H9 (cell line): ENCODE measurements at places on chromosomes 3 and 15.

DNA sequence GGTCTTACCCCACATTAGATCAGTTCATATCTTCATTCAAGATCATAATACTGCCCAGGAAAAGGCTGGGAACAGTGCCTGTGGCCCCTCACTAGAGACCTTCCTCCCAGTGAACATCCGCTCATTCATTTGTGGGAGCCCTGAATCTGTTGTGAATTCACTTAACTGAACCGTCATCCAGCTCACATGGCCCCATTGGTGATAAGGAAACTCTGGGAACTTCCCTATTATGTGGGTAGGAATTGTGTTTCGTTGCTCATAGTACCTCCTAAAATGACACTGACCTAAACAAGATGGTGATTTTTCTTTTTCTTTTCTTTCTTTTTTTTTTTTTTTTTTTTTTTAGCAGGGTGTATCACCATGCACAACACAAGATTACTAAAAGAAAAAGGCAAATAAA, 6.8 kb upstream of the MESP2 start:
- H3K4me3 ChIP-seq = no peak overlapping the region
- H3K27me3 ChIP-seq = no peaks in the 10 kb centered on the region
- no peak for DNase-seq
- no peaks in the 10 kb centered on the region for H3K4me1 ChIP-seq
- no peaks in the 10 kb centered on the region for H3K36me3 ChIP-seq

DNA sequence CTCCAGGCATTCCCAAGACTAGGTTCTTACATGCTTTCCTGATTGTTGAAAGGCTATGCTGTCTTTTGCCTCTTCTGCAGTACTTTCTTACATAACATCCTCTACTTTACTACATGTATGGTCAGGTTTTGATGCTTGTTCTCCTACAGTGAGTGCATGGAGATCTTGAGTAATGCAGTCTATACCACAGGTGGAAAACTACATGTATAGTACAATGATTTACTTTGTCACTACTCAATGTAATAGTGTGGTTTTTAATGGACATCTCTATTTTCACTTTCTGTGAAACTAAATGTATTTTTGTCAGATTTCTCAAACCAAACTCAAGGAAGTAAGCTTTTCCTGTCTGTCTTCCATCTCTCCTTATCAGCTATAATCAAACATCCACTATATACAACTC, 657.0 kb downstream of the TUSC7 start:
- DNase-seq = no peak
- no peaks in the 10 kb centered on the region for H3K27me3 ChIP-seq
- no peak overlapping the region for H3K4me3 ChIP-seq
- no peak overlapping the region for H3K27ac ChIP-seq
- H3K4me1 ChIP-seq = no peaks in the 10 kb centered on the region
- H3K36me3 ChIP-seq = peaks cover 12% of the 10 kb centered on the region; the same call in 1 of the 3 replicates

DNA sequence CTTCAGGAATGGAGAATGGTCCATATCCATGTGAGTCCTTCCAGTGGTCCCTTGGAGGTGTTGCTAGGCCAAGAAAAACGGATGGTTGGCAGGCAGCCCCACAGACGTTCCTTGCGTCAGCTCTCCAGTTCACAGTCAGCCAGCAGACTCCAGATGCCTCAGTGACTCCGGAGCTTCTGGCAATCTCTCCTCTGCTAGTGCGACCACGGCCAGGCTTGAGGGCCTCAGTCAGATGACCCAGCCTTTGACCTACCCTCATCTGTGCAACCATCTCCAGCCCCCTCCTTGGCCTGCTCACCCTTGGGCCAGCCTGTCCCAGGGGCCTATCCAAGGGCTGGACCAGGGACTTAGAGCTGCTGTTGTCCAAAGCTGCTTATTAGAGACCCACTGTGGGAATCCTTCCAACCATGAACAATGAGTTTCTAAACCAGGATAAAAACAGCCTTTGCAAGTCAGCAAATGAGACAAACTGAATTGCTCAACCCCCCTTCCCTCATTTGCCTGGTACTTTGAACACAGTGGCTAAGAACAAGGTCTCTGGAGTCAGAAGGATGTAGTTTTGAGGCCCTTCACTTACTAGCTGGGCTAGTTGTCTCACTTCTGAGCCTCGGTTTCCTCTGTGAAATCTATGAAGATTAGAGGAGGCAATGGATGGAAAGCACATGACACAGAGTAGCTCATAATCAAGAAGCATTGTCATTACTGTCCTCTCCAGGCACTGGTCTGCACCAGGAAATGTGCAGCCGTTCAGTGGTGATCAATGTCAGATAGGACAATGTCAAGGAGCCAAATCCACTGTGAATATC, 44.8 kb downstream of the ANP32A start:
- no peak overlapping the region for H3K4me3 ChIP-seq
- no peaks in the 10 kb centered on the region; the same call in 1 of the 2 replicates for H3K27me3 ChIP-seq
- peaks cover 18% of the 10 kb centered on the region; the same call in 2 of the 3 replicates for H3K36me3 ChIP-seq
- H3K4me1 ChIP-seq = no peaks in the 10 kb centered on the region
- H3K27ac ChIP-seq = no peak overlapping the region

DNA sequence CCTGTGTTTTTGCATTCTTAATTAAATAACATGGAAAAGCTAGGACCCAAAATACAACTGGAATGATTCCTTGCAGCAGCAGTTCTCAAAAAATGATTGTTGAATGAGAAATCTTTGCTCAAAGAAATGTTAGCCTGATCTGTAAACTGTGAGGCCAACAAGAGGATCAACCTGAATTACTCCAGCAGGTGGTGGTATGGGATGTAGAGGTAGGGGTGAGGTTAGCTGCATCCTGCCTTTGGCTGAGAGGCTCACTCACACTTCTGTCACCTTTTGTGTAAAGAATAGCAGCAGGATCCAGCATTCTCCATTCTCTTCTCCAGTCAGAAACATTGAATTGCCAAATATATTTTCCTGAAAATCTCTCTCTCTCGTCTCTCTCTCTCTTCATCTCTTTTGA, 26.5 kb upstream of the FAM98B start:
- no peaks in the 10 kb centered on the region for H3K4me1 ChIP-seq
- H3K27me3 ChIP-seq = no peaks in the 10 kb centered on the region
- H3K27ac ChIP-seq = no peak overlapping the region
- no peak overlapping the region for H3K4me3 ChIP-seq
- DNase-seq = no peak

DNA sequence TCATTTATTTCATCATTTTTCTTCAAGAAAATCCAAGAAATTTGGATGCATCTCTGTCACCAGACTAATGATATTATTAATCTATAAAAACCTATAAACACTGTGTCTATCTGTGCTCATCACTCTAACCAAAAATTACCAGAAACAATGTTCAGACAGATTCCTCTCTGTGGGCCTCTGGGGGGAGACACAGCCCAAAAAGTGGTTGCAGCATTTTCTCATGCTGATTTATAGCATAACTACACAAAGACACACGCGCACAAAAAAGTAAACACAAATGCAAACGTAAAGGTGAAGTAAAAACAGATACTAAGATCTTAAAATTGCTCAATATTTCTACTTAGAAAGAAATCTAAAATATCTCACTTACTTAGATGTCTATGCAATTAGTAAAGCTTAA, 976.0 kb downstream of the GBE1 start:
- no peak overlapping the region for H3K4me3 ChIP-seq
- no peak overlapping the region for H3K27ac ChIP-seq
- no peaks in the 10 kb centered on the region for H3K36me3 ChIP-seq
- no peaks in the 10 kb centered on the region for H3K4me1 ChIP-seq
- no peaks in the 10 kb centered on the region for H3K27me3 ChIP-seq
- no peak for DNase-seq

DNA sequence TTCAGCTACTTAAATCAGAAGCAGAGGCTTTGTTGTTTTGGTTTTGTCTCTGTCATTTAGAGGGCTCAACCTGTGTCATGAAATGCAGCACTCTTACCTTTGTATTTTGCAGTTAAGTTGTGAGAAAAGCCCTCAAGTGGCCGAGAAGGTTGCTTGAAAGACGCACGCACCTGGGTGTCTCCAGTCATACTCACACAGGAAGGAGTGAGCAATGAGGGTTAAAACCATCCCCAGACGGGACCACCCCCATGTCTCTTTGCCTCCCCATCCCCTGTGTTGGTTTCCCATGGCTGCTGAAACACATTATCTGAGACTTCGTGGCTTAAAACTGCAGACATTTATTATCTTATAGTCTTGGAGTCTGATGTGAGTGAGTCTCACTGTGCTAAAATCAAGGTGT, 376.1 kb upstream of the CFAP20DC start:
- no peaks in the 10 kb centered on the region for H3K36me3 ChIP-seq
- no peak overlapping the region for H3K27ac ChIP-seq
- DNase-seq = no peak
- no peaks in the 10 kb centered on the region for H3K4me1 ChIP-seq

GRCh38 chr3:73451301-73451944, 173.3 kb downstream of the PDZRN3 start:
- no peaks in the 10 kb centered on the region for H3K27me3 ChIP-seq
- no peak overlapping the region for H3K27ac ChIP-seq
- H3K36me3 ChIP-seq = no peaks in the 10 kb centered on the region
- peaks cover 12% of the 10 kb centered on the region; the same call in 1 of the 2 replicates for H3K4me1 ChIP-seq
- no peak for DNase-seq

DNA sequence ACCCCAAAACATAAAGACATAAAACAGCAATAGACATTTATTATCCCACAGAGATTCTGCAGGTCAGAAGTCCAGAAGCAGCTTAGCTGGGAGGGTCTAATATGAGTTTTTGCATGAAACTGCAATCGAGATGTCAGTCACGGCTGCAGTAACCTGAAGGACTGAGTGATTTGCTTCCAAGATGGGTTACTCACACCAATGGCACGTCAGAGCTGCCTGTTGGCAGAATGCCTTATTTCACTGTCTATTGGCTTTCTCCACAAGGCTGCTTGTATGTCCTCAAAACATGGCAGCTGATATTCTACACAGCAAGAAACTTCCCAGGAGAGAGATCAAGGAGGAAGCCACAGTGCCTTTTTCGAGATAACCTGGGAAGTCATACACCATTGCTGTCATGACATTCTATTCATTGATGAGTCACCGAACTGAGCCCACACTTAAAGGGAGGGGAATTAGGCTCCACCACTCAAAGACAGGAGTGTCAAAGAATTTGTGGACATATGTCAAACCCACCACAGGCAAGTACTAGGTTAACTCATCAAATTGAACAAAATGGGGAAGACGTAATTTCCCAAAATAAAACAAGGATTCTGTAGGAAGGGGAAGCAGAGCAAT, 122.2 kb downstream of the SYNPR start:
- H3K36me3 ChIP-seq = peaks cover 5% of the 10 kb centered on the region; the same call in 2 of the 3 replicates
- no peak overlapping the region for H3K4me3 ChIP-seq
- no peaks in the 10 kb centered on the region for H3K27me3 ChIP-seq
- H3K4me1 ChIP-seq = no peaks in the 10 kb centered on the region
- DNase-seq = no peak

GRCh38 chr15:79535536-79535935, 103.4 kb downstream of the MINAR1 start:
- no peak overlapping the region for H3K4me3 ChIP-seq
- H3K4me1 ChIP-seq = no peaks in the 10 kb centered on the region
- H3K27me3 ChIP-seq = no peaks in the 10 kb centered on the region
- no peaks in the 10 kb centered on the region for H3K36me3 ChIP-seq

DNA sequence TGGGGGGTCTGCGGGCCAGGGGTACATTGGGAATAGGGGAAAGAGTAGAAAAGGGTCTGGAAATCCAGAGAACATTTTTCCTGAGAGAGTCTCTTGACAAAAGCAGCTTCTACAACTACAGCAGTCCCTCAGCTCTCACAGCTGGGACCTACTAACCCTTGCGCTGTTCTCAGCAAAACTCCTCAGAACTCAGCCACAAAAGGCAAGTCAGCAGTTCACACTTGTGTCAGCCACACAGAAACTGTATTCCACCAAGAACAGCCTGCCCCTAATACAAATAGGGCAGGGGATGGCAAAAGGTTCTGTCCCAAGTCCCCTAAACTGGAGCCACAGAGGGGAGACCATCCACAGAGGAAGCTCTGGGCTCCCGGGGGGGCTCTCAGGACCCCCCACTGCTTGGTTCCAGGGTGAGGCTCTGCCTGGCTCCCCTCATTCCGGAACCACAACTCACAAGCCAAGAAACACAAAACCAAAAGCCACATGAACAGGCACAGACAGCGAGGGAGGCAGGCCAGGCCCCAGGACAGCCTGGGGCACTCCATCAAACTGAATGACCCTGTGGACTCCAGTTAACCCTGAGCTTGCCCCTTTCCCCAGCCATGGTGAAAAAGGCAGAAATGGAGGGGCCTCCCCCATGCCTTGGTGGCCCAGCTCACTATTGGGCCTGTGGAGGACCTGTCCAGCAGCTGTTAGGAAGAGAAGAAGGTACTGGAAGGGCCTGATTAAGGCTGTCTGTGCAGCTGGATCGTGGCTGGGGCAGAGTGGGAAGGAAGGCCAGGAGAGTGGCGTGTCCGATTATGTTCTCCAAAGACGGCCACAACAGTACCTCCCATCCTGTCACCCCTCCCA, 162.0 kb downstream of the CHSY1 start:
- DNase-seq = no peak
- H3K27me3 ChIP-seq = no peaks in the 10 kb centered on the region
- no peaks in the 10 kb centered on the region; the same call in 1 of the 2 replicates for H3K4me1 ChIP-seq
- H3K4me3 ChIP-seq = no peak overlapping the region

DNA sequence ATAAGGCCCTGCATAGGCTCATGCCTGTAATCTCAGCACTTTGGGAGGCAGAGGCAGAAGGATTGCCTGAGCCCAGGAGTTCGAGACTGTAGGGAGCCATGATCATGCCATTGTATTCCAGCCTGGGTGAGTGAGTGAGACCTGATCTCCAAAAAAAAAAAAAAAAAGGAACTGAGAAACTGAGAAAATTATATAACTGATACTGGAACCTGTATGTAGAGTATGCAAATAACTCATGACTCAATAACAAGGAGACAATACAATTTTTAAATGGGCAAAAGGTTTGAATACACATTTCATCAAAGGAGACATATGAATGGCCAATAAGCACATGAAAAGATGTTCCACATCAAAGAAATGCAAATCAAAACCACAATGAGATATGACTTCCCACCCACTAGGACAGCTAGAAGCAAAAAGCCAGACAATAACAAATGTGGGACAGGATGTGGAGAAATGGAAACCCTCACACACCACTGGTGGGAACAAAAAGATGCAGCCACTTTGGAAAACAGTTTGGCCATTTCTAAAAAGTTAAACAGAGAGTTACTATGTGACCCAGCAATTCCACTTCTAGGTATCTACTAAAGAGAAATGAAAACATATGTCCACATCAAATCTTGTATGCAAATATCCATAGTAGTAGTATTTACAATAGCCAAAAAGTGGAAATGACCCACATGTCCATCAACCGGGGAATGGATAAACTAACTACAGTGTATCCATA, 70.7 kb downstream of the IQSEC1 start:
- DNase-seq = no peak
- no peak overlapping the region for H3K27ac ChIP-seq
- no peaks in the 10 kb centered on the region for H3K36me3 ChIP-seq
- no peaks in the 10 kb centered on the region for H3K27me3 ChIP-seq
